ENCODE measurements at places on chromosomes 2 and 18.
A peak's percentile ranks its signal among the peaks of the same experiment; 100 is the strongest.

DNA sequence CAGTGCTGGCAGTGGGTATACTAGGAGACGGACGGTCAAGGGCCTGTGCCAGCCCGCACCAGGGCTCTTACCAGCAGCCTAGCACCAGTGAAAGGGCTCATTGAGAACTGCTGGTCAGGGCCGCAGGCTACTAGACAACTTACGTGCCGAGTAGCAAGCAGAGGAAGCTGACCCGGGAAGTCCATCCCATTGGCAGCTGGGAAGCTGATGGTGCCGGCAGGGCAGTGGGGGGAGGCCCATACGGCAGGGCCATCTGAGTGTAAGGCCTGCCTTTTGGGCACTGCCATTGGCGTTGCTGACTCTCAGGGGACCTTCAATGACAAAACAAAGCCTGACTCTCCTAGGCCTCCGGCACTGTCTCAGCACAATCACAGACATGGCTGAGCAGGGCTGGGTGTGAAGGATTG, 20.6 kb downstream of the EFR3B start:
- DNase-seq: no peak

GRCh38 chr2:101617188-101617587, 80.3 kb upstream of the MAP4K4 start:
- no peak for DNase-seq

- DNase-seq: no peak
These were observed 22.1 kb downstream of the SERPINE2 start for GRCh38 chr2:224016963-224017362.

GRCh38 chr2:239112127-239112774, 264.4 kb downstream of the TWIST2 start:
- DNase-seq: no peak

DNA sequence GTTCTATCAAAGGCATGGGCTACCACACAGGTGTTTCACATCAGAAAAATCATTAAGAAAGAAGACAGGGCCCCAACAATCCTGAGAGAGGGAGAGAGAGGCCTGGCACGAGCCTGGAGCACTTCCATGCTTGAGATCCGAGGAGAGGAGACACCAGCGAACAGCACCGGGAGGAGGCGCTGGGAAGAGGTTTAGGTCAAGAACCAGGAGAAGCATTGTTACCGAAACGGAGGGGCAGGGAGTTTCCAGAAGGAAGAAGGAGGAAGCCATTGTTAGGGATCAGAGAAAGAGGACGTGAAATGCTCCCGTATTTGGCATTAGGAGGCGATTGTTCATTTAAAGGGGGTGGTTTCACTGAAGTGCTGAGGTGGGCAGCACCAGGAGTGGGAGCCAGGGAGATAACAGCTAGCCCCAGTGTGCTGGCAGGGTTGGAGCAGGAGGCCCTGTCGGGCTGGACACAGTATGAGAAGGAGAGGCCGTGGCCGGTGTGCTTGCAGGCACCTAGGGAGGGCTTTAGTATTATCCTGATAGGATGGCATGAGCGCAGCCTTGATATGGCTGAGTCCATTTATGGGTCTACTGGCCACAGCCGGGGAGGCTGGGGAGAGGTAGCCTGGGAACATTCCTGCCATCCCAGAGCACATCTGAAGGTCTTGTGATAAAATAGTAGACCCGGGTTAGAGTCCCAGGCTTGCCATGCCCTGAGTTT, 244.9 kb downstream of the KLHL29 start:
- no peak for DNase-seq

GRCh38 chr2:31334311-31335026, 80.1 kb downstream of the XDH start:
- DNase-seq: no peak

GRCh38 chr2:19462256-19462645, 103.8 kb upstream of the OSR1 start:
- no peak for DNase-seq

DNA sequence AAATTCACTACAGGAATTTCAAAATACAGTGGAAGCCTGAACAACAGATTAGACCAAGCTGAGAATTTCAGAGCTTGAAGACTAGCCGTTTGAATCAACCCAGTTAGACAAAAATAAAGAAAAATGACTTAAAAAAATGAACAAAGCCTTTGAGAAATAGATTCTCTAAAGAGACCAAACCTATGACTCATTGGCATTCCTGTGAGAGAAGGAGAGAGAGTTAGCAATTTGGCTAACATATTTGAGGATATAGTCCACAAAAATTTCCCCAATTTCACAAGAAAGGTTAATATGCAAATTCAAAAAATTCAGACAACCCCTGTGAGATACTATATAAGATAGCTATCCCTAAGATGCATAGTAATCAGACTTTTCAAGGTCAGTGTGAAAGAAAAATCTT, 78.0 kb downstream of the MYO3B start:
- DNase-seq: peak; percentile 20

DNA sequence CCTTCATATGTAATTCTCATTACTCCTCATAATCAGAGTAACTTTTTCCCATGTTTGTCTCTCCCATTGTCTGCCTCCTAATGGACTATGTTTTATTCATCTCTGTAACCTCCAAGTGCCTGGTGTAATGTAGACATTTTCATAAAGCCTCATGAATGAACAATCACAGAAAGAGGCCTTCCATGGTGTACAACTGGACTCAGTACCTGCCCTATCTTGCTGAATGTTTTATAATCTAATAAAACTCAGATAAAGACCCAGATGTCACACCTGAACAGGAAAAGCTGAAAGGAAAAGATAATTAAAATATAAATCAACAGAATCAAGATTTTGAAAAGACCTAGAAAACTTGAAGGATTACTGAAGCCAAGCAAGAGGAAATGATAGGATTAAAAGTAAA, 36.7 kb downstream of the RAB1A start:
- no peak for DNase-seq

DNA sequence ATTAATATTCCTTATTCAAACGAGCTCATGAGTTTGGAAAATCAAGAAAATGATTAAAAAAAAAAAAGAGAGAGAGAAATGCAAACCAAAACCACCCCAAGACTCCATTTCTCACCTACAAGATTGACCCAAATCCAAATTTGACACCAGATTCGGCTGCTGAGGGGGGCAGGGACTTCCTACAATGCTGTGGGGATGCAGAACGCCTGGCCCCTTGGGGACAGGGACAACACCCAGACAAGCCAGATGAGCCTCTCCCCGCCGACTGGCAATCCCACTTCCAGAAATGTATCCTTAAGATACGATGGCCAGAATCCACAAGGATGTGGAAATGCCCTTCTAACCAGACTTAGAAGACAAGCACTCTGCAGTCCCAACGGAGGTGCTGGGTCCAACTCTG, 20.7 kb downstream of the BOK start:
- no peak for DNase-seq

- peak; percentile 66 for DNase-seq
These were observed 293.2 kb downstream of the ALK start for GRCh38 chr2:29628108-29628745.

DNA sequence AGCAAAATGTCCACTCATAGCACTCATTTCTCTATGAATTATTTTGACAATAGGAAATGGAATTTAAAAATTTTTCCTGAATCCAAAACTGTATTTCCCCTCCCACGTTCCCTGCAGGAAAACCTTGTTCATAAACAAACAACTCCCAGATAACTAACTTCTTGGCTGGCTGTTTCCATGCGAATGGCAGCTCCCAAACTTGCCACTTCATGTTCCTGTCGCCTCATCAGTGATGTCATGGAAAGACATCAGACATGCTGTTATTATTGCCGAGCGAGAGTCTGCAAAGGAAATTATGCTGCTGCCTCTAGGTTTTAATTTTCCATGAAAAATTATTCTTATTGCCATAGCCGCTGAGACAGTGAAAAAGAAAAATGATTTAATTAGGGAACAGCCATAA, 117.0 kb upstream of the RIOK3 start:
- no peak for DNase-seq

GRCh38 chr2:158510887-158511286, 54.1 kb downstream of the PKP4 start:
- no peak for DNase-seq

- DNase-seq: peak; percentile 98
These were observed 94.1 kb upstream of the THOC1 start for GRCh38 chr18:361941-362310.

GRCh38 chr2:96963316-96963715, 23.1 kb downstream of the FAM178B start:
- no peak for DNase-seq

GRCh38 chr2:101770726-101771125, 73.2 kb downstream of the MAP4K4 start:
- DNase-seq: no peak

GRCh38 chr2:207394203-207394781, 135.5 kb upstream of the CREB1 start:
- no peak for DNase-seq

- DNase-seq: no peak
These were observed 36.7 kb downstream of the DYNC1I2 start for GRCh38 chr2:171723716-171724683.

DNA sequence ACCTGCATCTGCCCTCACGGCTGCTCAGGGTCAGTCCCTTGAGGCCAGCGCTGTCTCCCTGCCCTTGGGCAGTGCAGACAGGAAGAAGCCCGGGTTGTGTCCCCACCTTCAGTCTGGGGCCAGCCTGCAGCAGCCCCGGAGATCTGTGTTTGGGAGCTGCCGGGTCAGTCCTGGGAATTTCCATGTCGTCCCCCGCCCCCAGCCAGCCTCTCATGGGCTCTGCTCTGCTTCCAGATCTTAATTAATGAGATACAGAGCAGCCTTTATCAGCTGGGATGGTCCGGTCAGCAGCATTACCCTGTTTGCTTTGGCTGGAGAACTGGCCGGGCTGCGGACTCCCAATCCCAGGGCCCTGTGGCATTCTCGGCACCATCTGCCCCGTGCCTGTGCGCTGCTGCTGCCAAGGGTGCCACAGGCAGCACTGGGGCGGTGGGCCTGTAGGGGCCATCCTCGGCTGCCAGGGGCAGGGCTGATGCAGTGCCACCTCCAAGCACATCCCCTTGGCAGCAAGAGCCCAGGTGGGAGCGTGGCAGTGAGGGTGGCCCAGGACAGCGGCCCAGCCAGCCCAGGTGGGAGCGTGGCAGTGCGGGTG, 2.4 kb downstream of the BOK start:
- no peak for DNase-seq

GRCh38 chr18:28161608-28162599, 15.0 kb downstream of the CDH2 start:
- DNase-seq: no peak

- peak; percentile 83 for DNase-seq
These were observed 276.5 kb upstream of the NRP2 start for GRCh38 chr2:205405752-205406151.

DNA sequence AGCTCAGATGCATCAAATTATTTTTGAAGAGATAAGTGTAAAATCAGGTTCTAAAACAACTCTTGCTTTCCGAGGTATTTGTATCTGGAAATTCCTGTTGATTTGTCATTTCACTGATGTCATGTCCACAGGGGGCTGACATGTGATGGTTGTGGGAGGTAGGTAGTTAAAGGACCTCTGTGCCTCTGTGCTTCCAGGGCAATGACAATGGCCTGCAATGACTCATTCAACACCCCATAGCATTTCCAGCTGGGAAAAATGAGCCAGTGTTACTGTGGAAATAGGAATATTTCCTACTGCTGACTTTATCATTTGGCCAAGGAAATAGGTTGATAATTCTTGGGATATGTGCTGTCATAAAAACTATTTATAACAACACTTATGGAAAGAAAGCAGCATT, 86.2 kb upstream of the CCDC195 start:
- no peak for DNase-seq

GRCh38 chr18:58100154-58100553, 56.1 kb downstream of the NEDD4L start:
- DNase-seq: no peak

DNA sequence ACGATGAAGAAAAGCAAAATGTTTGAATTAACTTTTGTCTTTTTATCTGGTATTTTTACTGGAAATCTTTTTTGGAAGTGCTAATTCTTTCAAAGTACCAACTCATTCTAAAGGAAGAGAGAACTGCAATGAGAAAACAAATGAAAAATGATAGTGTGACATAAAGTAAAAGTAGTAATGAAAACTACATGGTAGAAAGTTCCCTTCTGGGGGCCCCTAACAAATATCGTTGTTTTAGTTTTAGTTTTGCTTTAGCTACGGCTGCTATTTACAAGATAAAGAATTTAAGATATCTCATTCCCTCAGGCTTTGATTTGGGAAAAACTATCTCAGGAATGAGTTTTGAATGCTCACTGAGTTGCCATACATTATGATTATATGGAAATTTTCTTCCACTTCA, 161.4 kb downstream of the XIRP2 start:
- DNase-seq: no peak

DNA sequence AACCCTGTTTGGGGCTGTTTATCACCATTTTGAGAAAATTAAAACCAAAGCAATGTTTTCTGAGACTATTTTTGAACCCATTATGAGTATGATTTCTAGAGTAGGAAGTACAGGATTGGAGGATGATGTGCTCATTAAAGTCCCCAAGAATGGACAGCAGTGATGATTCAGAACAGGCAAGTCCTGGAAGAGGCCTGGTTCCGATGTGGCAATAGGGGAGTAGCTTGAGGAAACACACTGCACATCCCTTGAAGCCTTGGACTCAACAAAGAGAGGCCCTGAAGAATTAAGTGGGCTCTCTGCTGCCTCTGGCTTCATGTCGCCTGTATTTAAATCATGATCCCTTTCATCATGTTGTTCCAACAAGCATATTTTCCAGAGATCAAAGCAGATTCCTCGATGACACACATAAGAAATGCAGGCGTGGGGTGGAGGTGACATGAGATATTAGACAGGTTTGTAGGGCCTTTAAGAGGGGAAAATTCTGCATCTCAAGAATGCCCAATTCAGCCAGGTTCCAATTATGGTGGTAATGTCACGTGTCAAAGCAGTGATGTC, 242.2 kb downstream of the FHOD3 start:
- DNase-seq: no peak

DNA sequence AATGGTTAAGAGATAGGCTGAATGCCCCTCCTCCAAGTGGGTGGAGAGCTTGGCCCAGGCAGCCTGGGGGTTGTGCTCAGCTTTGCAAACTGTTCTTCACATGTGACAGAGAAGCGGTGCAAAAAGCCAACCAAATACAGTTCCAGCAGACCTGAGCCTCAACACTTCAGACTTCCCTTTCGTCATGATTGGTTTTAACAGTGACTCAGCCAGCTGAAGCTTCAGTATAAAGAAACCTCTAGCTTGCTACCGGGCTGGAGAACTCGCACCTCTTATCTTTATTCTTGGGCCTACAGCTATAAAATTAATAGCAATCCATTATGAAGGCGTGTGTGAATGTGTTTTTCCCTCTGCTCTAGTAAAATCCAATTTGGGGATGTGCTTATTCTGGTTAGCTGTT, 20.0 kb downstream of the SETBP1 start:
- no peak for DNase-seq

GRCh38 chr18:48136827-48137373, 206.4 kb upstream of the SMAD2 start:
- no peak for DNase-seq

- no peak for DNase-seq
These were observed 9.9 kb upstream of the EPHA4 start for GRCh38 chr2:221581986-221582385.

DNA sequence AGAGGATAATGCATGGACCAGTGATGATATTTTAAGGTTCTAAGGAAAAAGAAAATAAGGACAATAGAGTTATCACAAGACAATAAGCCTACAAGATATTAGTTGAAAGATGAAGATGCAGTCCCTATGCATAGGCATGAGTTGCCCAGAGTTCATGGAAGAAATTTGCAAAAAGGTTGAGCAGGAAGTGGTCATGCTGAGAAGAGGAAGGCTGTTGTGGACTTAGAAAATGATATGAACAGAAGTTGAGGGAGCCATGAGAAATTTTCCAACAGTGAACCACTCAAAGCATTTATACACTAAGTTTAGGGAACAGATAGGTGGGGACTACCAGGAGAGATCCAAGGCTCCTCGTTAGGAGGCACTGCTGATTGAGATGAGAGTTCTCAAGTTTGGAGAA, 3.5 kb downstream of the OSBPL6 start:
- no peak for DNase-seq

Data from fibroblast of skin of left biceps (primary cell).